Substantia nigra (tissue), 51 donors: ENCODE measurements at places on chromosomes 2 and 18.

DNA sequence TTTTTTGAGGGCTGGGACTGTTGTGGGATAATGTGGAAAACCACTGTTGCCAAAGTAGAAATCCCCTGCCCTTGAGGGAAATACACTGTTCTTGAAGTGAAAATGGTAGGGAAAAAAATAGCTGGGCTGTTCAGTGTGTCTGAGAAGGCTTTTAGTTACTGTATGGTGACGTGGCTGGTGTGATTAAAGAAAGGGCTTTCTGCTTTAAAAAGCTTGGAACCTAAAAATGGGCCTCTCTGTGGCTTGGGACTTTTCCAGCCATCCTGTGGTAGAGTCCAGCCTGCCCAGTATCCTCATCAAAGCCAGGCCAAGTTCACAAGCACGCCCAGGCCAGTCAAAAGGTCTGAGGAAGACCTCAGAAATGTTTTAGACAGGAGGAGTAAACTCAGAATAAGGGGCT lies 6.8 kb downstream of the MGAT5 start:
- DNase-seq = no peak

DNA sequence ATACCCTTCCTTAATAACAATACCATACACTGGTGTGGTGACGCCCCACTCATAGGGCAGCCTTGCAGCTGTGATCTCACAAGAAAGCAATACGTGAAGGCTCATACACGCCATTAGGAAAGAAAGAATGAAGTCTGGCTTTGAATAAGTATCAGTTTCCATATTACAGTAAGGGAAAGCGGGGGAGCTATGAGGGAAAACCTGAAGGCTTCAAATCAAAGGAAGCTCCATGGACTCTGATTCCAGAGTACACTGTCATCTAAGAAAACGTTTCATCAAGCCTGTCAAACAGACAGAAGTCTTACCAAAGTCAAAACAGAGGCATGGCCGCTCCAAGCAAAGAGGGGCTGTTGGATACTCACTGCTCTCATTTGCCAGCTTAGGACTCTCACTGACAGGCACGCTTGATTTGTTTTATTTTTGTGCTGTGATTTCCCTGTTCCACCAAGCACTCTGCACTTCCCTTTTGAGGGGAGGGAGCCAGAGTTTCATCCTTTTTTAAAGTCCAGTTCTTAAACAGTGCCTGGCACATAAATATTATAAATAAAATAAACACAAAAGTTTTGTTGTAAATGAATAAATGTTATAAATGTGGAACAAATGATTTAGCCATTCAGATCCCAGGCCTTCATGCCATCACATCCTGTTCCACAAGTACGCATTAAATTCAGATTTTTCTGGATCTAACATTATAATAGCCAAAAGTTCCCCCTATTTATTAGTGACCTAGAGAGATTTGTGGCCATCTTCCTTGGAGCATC lies 221.2 kb downstream of the PIEZO2 start:
- DNase-seq = no peak

GRCh38 chr2:157336137-157337010 lies 10.8 kb upstream of the ERMN start:
- no peak for DNase-seq

DNA sequence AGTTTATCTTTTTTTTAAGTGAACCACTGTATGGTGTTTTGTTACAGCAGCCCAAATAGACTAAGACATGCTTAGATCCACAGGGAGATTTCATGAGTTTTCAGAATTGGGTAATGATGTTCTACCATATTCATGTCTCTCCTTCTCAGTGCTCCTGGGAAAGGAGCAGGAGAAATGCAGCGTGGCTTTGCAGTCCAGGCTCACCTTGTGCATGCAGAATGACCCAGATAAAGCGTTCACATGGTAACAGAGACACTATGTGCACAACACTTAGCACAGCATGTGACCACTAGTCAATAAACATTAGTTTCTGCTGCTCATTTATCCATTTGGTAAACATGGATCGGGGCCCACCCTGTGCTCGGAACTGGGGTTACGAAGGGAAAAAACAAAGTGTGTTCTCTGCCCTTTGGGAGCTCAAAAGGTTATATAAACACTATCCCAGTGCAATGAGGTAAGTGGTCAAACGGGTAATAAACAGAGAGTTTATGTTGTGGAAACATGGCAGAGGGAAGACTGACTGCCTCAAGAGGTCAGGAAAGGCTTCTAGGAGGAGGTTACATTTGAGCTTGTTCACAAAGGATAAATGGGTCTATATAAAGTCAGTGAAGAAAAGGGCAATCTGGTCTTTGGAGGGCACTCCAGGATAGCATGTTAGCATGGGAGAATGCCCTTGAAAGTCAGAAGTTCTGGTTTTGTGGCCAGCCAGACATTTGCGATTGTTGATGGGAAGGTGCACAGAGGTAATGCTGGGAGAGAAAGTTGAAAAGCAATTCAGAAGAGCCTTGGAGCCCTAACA lies 299.2 kb downstream of the TDRD15 start:
- DNase-seq = no peak

DNA sequence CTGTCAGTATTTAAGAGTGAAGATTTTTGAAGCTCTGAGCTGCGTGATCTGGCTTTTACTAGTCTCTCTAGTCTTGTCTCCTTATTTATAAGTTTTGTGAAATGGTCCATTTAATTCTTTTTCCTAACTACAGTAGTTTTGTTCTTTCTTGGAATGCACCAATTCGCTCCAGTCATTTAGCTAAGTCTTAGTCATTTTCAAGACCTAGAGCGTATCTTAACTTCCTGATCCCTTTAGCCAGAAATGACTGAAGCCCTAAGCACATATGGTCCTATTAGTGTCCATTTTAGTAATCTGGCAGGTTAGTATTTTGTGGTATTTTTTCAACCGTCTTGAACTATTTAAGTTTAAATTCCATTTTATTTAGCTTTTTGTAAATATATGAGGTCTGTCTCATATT lies 3.6 kb downstream of the BIRC6 start:
- DNase-seq = no peak

DNA sequence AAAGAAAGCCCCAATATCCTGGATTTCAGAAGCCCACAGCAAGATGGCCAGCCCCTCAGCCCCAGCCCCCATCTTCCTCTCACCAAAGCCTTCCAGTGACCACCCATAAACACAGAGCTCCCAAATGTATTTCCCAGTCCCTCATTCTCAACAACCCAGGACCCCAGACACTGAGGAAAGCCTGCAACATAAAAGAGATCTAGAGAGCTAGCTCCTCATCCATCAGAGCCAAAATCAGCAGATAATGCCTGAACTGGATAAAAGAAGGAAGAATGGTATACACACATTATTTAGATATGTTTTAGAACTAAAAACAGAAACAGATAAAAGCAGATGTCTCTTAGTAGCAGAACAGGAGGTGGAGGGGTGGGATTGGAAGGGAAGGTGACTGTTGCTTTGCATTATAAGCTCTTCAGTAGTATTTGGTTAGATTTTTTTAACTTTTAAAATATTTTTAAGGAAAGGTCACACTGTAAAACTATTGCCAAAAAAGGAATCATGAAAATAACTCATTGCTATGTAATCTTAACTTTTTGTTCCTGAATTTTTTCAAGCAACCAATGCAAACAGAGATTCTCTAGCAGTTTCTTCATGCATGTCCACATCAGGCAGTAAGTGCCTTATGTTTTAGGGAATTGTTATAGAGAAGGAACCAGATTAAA lies 144.2 kb upstream of the PKDCC start:
- DNase-seq = no peak
